D341Med (cell line): ENCODE measurements at places on chromosomes 3 and 15.

DNA sequence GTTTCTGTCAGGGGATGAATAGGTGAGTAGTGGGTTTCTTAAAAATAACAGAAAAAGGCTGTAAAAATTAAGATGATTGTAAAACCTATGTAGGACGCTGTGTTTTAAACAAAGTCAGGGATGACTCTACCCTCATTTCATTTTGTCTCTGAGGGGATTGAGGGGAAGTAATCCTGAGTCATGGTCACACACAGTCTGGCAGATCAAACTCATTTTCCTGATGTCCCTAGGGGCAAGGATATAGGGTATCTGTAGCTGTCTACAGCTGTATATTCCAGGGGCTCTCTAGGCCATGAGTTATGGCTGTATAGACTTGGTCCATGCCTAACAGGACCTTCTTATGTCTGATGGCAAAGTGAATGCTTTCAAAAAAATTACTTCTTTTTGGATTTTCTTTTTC is 421.1 kb downstream of the PDCD6IP start:
- no peak for DNase-seq

DNA sequence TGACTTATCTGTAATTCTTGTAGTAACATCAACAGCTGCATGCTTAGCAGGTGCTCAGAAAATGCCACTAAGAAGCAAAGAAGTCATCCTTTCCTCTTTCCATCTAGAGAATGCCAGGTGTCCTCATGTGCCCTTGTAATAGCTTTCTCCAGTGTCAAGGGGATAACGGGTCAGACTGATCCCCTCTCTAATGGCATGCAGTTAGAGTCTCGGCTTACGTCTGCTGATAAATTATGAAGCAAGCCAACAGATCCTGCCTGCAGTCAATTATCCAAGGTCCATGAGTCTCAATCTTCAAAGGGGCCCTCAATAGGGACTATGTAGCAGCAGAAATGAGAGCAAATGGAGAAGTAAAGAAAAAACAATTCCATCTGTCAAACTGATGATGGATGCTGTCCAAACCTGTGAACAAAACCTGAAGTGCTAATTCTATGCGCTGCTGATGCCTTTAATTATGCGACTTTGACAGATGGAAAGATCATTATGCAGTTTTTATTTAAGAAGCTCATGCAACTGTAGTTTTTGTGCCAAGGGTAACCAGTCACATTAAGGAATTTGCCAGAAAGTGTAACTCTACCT is 162.8 kb upstream of the PEX5L start:
- DNase-seq = peak; percentile 75

DNA sequence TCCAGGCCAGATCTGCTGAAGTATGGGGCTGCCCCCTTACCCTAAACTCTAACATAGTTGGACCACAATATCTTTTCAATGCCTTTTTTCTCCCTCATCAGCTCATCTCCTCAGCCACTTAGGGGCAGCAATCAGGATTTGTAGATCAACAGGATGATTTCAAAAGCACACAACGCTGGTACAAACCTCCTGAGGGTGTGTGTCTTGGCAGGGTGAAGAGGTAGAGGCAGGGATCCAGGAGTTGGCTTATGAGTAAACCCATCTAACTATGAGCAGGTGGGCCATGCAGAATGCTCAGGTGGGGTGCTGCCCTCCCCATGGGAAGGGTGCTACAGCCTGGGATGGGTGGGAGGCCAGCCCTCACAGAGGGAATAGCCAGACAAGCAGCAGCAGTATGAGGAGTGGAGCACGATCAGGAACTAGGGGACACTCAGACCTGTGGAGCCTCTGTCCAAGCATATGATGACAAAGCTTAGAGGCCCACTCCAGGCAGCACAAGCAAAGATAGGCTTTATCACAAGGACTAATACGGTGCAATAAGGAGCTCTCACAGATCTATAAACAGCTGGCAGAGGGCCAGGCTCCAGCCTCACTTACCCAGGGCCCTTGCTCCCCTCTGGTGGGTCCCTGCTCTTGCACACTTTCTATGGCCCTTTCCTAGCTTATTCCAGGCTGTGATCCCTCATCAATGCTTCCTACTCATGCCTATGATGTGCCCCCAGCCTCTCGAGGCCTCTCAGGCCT is 32.2 kb downstream of the IL20RB start:
- no peak for DNase-seq

GRCh38 chr15:79060175-79060574 is 30.4 kb downstream of the RASGRF1 start:
- DNase-seq = no peak

DNA sequence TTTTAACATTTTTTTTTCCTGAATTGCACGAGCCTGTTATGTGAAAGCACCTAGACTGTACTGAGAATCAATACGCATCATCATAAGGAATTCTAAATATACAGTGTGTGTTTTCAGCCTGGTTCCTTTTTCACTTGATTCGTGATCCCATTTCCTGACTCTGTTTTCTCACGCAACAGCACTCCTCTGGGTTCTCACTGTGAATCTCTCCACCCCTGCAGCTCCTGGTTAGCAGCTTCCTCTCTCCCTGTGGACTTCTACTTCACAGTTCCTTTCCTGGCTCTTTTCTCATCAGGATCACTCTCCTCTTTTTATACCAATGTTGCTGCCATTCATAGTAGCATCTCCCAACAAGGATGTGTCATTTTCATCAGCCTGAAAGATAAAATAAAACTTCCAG is 297.2 kb downstream of the CADM2 start:
- DNase-seq = peak; percentile 7

- no peak for DNase-seq
These were observed 54.5 kb upstream of the ACKR4 start for GRCh38 chr3:132542577-132542976.

DNA sequence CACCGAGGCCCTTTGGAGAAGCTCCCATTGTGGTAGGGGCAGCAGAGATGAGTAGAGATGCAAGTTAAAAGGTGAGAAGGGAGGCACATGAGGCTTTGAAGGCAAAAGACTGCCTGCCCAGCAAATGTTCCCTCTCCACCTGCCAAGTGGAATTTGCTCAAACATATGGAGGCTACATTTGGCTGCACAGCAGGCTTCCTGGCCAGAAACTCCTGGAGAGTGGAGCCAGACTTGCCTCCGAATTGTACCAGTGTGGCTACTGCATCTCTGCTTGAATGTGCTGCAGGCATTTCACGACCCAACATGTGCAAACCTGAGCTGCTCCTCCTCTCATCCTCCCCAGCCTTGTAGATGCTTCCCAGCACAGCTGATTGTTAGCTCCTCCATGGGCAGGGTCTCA is 229.2 kb downstream of the ZNF621 start:
- no peak for DNase-seq

GRCh38 chr3:37223576-37223975 is 49.2 kb upstream of the LRRFIP2 start:
- no peak for DNase-seq

GRCh38 chr3:65999606-66000005 is 39.1 kb downstream of the MAGI1 start:
- no peak for DNase-seq

- DNase-seq = no peak
These were observed 457.5 kb downstream of the EDEM1 start for GRCh38 chr3:5644773-5645670.

- no peak for DNase-seq
These were observed 21.2 kb upstream of the CLK3 start for GRCh38 chr15:74594455-74594854.

DNA sequence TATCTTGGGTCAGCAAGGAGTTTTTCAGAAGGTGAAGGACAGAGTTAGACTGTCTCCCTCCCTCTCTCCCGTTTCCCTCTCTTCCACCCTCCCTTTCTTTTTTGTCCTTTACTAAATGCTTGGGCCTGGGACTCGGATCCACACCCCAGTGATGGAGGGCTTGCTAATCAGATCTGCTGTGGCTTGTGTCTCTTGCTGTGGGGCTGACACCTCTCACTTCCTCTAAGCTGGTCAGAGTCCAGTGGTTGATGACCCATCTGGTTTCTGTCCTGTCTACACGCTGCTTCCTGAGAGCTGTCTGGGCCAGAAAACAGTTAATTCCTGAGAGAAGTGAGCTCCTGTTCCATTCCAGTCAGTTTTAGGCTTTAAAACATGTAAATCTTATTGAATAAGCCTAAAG is 849 bp downstream of the TRAK1 start:
- no peak for DNase-seq

DNA sequence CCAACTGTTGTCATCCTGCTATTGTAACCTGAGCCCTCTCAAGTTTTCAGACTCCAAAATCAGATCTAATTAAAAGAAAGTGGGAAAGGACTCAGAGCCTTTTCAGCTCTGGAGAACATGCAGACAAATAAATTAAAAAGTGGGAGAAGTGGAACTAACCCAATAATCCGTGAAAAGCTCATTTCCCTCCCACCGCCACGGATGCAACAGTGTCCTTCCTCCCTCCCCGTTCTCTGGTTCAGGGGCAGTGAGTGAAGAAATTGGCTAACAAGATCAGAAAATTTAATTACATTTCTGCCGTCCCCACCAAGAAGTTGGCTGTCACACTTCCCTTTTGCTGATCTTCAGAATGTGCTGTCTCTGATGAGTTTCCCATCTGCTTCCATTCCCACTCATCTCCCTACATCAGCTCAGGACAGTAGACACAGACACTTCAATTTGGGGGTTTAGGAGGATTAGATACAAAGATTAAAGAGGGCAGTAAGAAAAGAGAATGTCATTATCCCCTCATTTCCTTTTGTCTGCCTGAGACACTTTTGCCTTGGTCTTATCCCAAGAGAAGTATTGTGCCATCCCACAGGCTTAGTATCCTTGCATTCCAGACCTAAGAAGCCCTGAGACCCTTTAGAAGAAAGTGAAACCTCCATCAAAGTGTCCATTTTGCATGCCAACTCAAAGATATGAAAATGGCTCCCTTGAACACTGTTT is 335.7 kb upstream of the PPP2R3A start:
- DNase-seq = no peak

- no peak for DNase-seq
These were observed 2.0 kb downstream of the PPM1M start for GRCh38 chr3:52247409-52248164.

- no peak for DNase-seq
These were observed 251.7 kb downstream of the GABRB3 start for GRCh38 chr15:26521130-26521529.

- DNase-seq = no peak
These were observed 70.4 kb downstream of the SSUH2 start for GRCh38 chr3:8574040-8574669.

DNA sequence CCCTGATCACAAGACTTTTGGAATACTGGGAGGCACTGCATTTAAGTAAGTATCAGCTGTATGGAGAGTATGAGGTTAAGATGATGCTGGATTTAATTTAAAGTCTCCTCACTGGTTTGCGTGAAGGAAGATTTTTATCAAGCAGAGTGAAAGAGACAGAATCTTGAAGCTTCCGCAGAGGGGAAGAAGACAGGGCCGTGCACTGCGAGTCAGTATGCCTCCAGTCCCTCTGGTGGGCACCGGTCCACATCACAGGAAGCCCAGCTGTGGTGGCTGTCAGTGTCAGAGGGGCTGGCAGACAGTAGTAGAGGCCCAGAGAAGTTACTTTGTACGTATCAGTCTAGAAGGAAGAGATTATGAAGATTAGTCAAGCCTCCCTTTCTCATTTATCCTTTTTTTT is 379.0 kb upstream of the TPRG1 start:
- peak; percentile 44 for DNase-seq

DNA sequence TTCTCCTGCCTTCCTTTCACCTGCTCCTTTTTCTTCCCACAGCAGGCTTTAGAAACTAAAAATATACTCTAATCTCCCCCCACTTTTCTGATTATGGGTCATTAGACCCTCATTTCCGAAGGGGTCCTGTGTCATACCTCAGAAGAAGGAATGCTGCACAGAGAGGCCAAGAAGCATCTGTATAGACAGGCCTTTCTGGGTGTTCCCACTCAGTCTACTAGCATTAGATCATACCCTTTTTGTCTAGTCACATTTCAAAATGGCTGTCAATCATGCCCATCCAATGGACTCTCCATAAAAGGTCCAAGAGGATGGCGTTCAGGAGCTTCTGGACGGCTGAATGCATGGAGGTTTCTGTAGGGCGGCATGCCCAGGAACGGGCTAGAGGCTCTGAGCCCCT is 192.2 kb downstream of the SUCLG2 start:
- no peak for DNase-seq

- DNase-seq = no peak
These were observed 4.7 kb downstream of the BHLHE40 start for GRCh38 chr3:4983739-4984510.

DNA sequence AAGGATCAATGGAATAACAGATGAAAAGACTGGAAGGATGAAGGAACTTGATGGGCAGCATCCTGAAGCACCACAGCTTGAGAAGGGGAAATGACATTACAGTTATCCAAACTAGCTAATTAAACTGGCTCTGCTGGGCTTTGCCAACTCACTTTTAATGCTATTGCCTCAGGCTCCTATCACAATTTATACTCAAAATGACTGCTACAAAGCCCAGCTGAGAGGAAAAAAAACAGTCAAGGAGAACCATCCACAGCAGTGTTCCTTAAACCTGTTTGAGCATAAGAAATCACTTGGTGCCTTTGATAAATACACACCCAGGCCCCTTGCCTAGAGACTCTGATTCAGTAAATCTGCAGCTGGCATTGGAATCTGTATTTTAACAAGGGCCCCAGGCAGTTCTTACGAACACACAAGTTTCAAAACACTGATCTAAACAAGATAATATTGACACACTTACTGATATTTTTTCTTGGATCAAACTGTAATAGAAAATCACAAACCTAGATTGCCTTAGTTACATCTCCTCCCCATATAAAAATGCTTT is 85.8 kb downstream of the MB21D2 start:
- DNase-seq = no peak

DNA sequence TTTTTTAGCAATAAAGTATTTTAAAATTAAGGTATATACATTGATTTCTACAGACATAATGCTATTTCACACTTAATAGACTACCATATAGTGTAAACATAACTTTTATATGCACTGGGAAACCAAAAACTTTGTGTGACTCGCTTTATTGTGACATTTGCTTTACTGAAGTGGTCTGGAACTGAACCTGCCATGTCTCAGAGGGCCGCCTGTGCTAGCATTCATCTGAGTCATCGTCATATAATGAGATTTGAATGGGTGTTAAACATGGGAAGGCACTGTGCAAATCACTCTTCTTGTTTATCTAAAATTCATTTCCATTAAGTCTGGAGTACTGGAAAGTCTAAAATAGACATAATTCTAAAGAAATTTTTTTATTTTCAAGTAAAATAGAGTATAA is 12.9 kb downstream of the EIF2AK4 start:
- no peak for DNase-seq

- peak; percentile 72 for DNase-seq
These were observed 806 bp downstream of the KLHL25 start for GRCh38 chr15:85793641-85794597.

DNA sequence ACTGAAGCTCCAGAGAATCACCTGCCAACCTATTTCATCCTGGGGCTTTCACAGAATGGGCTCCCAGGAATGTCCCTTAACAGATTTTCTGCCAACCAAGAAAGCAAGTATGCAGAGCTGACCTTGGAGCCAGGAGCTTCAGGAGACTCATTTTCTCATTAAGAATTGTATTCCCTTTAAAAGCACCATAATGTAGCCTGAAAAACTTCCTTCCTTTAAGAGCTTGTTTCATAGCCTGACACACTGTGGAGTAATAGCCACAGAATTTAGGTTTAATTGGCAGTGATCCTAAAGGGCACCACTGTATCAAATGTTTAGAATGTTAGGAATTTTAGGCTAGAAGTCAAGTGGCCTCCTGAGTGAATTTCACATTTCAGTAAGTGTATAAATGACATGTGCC is 309.8 kb downstream of the GBE1 start:
- DNase-seq = no peak

- peak; percentile 44 for DNase-seq
These were observed 62.9 kb downstream of the ATG7 start for GRCh38 chr3:11335056-11335608.

GRCh38 chr3:9330166-9330703 is 32.6 kb upstream of the THUMPD3 start:
- no peak for DNase-seq
